Amniotic stem cell (primary cell): ENCODE measurements at places on chromosomes 16 and 17.

GRCh38 chr17:28053725-28054124, 11.2 kb downstream of the NLK start:
- no peak for DNase-seq

GRCh38 chr17:72477491-72477890, 356.7 kb downstream of the SOX9 start:
- no peak for DNase-seq

DNA sequence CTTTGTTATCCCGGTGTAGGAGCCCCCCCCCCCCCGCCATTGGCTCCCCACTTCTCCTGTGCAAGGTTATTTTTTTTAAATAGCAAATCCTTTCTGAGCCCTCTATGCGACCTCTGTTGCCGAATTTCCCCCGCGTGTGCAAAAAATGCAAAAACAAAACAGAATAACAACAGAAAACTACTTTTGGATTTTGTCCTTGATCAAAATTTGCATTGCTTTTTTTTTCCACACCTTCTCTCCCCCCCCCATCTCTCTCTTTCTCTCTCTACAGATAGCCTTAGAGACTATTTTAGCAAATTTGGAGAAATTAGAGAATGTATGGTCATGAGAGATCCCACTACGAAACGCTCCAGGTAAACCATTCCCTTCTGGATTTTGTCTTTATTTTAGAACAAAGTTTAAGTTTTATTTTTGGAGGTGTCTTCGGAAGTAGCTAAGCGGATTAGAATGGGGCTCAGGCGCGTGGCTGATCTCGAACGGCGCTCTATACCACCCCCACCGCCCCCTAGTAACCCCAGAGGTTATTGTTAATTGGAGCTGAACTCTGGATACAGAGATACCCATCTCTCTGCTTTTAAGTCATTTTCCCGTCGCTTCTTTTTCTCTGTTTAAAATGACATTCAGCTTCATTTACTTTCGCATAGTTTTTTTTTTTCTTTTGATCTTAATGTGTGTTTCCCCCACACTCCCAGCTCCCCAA, 1.0 kb downstream of the MSI2 start:
- DNase-seq, result no peak

GRCh38 chr16:85978291-85978775, 79.4 kb downstream of the IRF8 start:
- no peak for DNase-seq

DNA sequence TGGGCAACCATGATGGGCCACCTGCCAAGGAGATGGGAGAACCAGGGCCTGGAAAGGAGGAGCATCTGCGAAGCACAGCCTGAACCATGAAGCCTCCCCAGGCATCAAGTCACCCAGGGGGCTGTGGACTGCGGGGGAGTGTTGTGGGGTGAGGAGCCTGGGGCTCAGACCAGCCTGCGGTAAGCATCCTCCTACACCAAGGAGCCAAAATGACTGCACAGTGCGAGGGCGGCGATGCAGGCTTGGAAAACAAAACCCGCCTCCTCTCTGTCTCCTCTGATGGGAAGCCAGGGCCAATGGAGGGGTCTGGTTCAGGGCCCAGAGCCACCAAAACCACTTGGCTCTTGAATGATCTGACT, 18.1 kb upstream of the MAF start:
- DNase-seq, result no peak

DNA sequence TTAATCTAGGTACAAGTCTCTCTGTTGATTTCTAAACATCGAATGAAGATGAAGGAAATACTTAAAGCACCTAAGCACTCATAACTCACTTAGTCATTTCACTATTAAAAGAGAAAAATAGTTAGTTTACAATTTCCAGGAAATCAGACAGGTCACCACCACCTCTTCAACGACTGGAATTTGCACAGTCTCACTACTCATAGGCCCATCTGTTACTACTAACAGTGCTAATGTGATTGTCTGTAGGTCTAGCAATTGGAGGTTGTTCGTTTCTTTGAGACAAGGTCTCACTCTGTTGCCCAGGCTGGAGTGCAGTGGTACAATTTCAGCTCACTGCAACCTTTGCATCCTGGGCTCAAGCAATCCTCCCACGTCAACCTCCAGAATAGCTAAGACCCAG, 444.6 kb downstream of the MAF start:
- DNase-seq, result no peak

DNA sequence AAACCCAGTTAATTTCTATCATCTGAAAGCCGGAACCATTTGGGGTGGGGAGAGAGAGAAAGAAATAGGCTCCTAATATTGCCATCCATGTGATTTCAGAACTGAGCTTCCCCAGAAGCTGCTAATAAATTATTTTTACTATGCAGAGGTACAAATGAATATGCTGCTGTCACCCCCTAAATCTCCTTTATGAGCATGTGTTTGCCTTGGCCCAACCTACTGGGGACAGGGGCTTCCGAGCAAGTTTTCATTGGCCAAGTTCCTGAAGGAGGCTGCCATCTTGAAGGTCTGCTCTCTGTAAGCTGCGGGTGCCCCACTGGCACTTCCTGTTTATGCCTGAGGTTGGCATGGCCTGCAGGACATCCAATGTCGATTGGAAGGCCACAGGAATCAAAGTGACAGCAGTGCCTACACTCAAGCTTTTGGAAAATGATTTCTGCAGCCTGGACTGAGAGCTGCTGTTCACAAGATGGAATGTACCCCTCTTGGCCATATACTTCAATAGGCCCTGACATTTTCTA, 194.7 kb downstream of the XYLT1 start:
- no peak for DNase-seq

DNA sequence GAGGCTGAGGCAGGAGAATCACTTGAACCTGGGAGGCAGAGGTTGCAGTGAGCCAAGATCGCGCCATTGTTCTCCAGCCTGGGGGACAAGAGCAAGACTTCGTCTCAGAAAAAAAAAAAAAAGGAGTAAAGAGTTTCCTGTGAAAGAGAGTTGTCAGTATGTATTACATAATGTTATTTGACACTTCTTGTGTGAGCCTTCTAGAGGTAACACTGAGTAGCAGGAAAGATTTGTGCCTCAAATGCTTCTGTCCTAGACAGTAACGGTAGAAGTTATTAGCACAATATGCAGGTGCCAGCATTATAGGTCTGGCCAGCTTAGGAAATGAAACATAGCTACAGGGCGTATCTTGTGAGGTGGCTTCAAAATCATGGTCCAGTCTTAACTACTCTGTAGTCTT, 6.2 kb downstream of the RPS6KB1 start:
- peak; percentile 5 for DNase-seq

GRCh38 chr17:27573971-27574525, 56.9 kb upstream of the LGALS9 start:
- DNase-seq, result no peak

DNA sequence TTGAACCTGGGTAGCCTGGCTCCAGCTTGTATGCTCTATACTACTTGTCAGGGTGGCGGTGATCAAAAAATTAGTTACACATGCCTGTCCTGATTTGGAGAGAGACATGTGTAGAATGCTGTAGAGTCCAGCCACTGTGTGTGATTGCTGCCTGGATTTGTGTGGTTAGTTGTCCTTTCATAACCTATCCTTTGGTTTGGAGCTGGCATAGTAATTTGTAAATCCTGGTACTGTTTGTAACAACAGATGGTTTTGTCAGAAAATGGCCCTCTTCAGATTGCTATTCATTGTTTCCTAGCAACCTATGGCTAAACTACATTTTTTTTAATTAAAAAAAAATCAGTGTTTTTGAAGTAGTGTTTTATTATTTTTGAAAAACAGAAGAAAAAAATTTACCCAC, 30.5 kb downstream of the ETV4 start:
- no peak for DNase-seq

GRCh38 chr17:34140006-34140405, 115.1 kb upstream of the CCL2 start:
- no peak for DNase-seq
